ENCODE measurements at places on chromosomes 6 and 20.

- DNase-seq, result no peak
Observed at GRCh38 chr6:112298816-112299281, 44.5 kb upstream of the LAMA4 start.

DNA sequence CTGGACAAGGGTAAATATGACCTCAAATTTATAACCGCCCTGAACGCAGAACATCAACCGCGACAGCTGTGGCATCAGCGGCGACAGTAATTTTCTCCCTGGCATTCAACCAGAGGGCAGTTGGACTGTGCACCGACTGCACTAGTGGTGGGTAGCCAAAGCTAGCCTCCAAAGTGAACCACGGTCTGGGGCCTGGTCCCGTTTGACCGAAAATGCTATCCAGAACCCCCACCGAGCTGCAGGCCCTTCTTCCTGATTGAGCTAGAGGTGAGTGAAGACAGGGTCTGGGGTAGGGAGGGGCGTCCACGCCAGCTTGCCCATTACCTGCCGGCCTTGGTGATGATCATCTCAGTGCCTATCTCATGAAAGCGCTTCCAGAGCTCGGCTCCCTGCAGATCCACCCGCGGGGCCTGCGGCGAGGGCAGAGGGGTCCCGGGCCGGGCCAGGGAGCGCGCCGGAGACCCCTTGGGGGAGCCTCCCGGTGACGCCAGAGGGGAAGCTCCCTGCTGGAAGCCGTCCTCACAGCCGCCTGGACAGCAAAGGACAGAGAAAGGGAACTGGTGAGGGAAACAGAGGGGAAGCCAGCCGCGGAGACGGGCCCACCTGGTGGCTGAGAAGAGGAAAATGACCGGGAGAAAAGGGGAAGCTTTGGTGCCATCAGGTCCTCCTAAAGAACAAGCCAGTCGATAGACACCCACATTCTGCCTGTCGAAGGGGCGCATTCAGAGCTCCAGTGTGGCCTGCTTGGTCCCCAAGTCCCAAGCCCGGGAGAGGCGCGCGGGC is 2.0 kb downstream of the TBX18 start:
- no peak for DNase-seq

GRCh38 chr6:108544606-108545005 is 16.1 kb upstream of the FOXO3 start:
- no peak for DNase-seq

DNA sequence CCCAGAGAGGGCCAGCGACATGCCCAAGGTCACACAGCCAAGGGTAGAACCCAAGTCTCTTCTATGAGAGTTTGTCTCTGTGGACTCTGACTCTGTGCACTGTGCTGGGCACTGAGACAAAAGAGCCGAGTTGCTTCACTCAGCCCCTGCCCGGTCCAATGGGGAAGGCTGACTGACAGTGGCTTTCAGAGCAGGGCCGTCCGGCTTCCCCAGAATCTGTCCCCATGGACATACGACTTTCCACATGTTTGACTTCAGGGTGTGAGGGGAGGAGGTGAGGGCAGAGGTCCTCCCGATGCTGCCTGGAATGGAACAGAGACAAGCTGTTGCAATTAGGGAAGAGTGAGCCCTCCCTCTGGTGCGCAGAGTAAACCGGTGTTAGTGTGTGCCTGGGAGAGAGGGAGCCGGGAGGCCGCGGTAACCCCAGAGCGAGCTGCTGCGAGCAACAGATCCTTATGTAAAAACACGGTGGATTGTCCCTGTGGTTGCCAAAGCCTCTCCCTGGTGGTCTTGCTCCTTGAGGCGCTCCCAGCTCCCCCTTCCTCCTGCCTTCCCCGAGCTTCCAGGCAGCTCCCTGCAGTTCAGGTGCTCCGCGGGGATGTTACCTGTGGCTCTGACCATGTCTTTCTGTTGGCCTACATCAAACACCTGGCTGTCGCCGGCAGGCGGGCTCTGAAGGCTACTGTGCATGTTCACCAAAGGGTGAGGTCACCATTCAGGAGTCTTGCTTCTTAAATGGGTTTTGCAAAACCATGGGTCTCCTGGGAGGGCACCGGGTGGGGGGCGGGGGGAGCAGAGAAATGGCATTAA is 672 bp downstream of the SIRPA start:
- DNase-seq, result peak; percentile 67

DNA sequence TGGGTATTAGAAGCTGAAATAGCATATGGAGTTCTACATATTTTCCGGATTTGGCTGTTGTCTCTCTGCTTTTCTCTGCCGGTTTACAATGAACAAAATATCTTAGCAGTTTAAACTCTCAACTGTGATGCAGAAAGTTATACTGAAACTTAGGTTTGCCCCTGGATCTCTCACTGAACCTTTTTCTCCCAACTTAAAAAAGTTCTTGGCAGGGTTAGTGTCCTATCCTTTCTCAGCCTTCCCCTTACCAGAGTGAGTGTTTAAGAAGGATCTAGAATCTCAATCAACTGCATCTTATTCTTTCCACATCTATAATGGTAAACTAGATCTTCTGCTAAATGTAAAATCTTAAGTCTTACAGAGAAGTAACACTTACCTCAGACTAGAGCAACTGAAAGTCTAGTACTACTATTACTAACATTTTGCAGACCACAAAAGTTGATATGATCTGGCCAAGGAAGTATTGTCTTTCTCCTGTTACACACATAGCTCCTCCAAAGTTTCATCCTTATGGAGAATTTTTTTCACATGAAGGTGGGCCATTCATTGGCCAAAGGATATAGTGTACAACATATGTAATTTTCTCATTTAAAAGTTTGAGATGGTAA is 392.3 kb upstream of the RUNX2 start:
- DNase-seq, result no peak

DNA sequence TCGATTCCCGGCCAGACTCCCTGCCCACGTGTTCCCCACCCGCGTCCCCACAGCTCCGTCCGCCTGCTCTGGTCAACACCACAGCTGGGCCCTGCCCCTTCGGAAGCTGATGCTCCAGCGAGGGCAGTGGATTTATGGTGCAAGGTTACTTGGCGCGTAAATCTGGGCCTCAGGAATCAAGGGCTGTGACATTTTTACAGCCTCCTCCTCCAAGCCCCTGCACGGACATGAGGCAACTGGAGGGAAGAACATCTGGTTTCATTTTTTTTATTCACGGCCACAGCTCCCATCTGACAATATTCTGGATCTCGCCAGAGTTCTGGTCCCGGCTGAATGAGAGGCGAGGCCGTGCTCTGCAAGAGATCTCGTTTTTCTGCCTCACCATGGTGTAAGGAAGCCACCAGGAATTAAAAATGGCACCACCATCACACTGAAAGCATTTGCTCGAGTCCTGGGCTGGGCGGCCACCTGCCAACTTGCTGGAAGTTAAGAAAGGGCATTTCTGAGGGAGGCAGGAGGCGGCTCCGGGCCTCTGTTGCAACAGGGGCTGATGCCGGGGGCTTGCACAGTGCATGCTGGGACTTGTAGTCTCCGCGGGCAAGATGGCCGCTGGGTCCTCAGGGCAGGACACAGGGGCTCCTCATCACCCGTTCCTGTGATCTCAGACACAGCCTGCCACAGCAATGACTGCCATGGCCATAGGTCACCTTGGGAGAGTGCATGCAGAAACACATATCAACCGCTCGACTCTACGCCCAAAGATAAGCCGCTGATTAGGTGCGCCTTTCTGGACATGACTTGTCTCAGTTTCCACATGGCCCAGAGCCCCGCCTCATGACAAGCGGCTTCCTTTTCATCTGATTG is 148.5 kb downstream of the LY86 start:
- DNase-seq, result no peak

DNA sequence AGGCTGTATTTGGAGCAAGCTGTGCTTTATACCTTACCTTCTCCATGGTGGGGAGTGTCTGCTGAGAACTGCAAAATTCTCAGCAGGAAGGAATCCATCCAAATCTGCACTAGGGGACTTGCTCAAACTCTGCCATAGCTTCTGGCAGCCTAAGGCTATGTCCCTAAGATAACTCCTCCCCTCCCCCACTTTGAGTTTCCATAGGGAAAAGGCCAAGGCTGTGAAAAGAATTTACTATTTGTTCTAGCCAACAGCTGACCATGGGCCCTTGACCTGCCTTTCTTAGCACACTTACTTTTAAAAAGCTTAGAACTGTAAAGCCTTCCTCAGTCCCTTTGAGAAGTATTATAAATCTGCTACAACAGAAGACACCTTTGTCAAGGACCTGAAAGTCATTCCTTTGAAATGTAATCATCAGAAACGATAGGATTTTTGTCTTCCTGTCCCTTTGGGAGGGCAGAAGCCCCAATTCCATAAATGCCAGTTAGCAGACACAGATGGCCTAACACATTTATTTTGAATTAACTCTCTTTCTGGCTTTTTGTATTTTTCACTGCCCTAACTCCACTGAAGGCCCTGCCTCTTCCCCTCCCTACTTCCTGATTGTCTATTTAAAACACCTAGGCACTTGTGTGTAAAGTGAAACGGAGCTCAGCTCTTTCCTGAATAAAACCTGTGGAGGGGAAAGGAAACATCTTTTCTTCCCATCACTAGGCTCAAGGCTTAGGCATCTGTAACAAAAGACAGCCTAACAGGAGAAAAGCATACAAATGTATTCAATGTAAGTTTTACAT is 157.1 kb downstream of the AKAP7 start:
- no peak for DNase-seq

DNA sequence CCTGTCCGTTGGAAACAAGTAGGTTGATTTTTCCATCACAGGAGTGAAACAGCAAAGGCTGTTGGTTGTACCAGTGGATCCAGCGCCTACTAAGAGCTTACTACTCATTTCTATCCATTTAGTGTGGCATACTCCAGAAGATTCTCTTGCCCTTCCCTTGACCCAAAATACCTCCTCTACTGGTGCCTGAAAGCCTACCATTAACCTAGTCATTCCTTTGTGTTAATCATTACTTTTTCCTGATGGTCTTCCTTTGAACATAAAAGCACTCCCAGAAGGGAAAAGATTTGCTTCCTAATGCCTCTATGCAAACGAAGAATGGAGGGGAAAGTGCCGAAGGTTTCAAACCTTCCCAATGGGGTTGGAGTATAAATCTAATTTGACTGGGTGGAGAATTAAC is 123.3 kb downstream of the QRSL1 start:
- no peak for DNase-seq

DNA sequence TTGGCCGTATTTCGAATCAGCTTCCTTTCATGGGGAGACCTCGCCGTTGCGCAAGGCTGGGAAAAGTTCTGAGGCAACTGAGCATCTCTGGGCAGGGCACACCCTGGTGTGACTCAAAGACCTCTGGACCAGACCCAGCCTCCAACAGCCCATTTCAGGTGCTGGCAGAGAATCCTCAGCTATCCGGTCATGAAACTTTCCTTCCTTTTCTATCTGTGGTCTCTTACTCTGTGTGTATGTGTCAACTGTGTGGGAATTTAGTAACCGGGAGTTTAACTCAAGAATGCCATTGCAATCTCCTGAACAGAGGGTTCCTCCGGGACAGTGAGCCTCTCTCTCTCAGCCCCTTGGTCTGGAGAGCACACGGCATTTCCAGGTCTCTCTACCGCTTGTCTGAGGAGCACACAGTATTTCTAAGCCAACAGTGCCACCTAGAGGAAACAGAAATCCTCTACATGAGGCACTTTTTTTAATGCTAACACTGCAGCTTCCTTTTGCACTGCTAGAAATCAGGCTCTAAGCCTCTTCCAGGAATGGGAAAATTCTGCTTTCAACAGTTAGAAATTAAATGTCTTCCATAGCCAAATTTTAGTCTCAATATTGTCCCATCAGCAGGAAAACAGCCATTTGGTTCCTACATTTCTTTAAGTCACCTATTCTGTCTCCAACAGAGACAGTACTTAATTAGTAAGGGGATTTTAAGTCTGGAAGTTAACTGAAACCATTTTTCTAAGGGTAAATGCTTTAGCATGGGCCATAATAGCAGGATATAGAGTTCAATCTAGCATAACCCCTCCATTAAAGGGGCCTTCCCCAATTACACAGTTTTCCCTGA is 32.7 kb downstream of the PLN start:
- peak; percentile 64 for DNase-seq

DNA sequence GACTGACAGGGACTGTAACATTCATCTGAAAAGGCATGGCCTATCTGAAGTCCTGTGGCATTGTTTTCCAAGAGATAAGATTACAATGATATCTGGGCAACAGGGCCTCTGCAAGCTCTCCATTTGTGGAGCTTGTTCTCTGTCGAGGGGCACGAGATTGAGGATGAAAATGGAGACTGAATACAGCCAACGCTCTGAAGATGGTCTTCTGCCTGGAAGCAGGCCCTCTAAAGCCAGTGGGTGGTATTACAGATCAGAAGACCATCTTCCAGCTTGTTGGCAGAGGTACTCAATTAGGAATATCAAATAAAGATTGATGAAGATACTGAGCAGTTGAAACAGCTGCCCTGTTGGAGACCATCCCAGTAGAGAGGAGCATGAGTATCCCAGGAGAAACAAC is 288.2 kb downstream of the CENPW start:
- no peak for DNase-seq

GRCh38 chr20:32917191-32917950 is 58.6 kb downstream of the EFCAB8 start:
- no peak for DNase-seq

GRCh38 chr20:24465730-24466129 is 3.7 kb upstream of the SYNDIG1 start:
- DNase-seq, result no peak

GRCh38 chr6:35312807-35313206 is 15.2 kb downstream of the DEF6 start:
- DNase-seq, result no peak

GRCh38 chr6:114690625-114691024 is 347.8 kb upstream of the HS3ST5 start:
- DNase-seq, result no peak

DNA sequence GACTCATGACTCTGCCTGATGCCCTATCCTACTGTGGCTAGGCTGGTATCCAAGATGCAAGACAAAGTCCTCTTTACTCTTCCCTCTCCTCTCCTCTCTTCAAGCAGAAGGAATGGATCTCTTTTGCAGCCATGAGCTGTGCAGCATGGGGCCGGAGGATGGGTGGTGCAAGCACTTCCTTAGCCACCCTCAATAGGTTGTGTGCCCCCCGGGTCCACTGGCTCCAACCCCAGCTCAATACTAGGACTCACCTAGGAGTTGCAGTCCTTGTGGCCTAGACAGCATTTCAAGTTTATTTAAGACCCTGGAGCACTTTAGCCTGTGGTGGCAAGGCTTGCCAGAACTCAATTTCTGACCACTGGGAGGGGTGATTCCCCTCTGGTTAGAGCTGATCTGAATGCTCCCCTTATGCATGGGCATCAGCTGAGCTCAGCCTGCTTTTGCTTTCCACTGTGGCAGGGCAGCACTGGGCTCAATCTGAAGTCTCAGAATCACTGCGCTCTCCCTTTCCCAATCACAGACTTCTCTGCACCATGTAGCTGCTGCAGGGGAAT is 29.0 kb upstream of the GRM4 start:
- DNase-seq, result no peak

GRCh38 chr6:107460083-107460631 is 793 bp upstream of the PDSS2 start:
- DNase-seq, result no peak

- no peak for DNase-seq
Observed at GRCh38 chr6:44974511-44974910, 353.6 kb upstream of the RUNX2 start.

Measured in NCI-H526 treated with DMSO at 0.1 percent for 48 hours (cell line).